ENCODE measurements at places on chromosomes 5 and 9. TPM values are rescaled to one million over a fixed set of nuclear protein-coding genes. Genes with fewer than 3 reads are reported as not detected.

The ANKRD18A gene
- total RNA-seq: 0.21 TPM

The GFPT2 gene
- total RNA-seq: 5.5 TPM

The RGS7BP gene
- total RNA-seq: 2.0 TPM

The PDE6A gene
- total RNA-seq: not detected

The FBP1 gene
- total RNA-seq: 2.2 TPM

Measured in endothelial cell of umbilical vein (primary cell).